Kidney glomerular epithelial cell (primary cell): ENCODE measurements at places on chromosomes 3 and 15.

GRCh38 chr3:75396316-75396802 is 267.8 kb upstream of the FRG2C start:
- no peak for DNase-seq

- DNase-seq, result no peak
Observed at GRCh38 chr3:66236281-66236680, 15.5 kb downstream of the SLC25A26 start.

DNA sequence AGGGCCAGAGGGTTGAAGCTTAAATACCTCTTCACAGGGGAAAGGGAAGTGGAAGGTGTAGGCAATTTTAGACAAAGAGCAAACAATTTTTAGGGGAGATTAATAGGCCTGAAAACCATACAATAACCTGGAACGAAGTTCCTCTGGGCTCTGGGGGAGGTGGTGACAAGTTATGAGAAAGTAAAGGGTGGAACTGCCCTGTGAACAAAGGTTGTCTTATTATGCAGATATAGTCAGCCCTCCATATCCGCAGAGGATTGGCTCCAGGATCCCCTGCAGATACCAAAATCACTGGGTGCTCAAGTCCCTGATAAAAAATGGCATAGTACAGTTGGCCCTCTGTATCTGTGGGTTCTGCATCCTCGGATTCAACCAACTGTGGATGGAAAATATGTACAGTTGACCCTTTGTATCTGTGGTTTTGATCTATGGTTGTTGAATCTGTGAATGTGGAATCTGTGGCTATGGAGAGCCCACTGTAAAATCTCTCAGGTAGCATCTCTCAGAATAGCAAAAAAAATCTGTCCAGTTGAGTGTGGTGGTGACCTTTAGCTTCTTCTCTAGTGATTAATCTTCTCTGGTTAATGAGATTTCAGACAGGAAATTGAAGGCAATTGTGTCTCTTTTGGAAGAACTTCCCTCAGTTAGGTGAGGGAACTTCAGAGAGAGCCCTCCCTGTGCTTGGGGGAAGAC is 40.2 kb downstream of the CLEC3B start:
- DNase-seq, result no peak

- DNase-seq, result no peak
Observed at GRCh38 chr15:46222826-46223225, 588.0 kb downstream of the SQOR start.

DNA sequence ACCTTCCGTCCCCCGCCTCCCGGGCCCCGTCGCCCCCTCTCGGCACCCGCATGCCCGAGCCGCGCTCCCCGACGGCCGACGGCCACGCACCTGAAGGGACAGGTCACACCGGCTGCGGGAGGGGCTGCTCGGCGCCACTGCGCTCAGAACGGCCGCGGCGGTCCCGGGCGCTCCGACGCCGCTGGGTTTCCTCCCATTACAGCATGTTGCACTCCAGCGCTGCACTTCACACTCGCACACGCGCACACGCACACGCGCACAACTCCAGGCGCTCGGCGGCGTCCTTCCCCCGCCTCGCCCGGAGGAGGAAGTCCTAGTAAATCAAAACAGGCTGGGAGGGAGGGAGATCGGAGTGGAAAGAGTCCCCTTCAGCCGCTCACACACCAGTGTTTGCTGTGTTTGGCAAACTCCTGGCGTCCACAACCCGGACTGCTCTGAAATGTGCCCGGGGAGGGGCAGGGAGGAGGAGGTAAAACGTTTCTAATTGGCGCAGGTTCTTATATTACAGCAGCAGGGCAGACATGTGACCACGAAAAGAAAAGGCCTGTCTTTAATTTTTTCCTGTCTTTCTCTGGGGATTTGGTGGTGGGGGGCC is 76.7 kb upstream of the VGLL4 start:
- peak; percentile 44 for DNase-seq

DNA sequence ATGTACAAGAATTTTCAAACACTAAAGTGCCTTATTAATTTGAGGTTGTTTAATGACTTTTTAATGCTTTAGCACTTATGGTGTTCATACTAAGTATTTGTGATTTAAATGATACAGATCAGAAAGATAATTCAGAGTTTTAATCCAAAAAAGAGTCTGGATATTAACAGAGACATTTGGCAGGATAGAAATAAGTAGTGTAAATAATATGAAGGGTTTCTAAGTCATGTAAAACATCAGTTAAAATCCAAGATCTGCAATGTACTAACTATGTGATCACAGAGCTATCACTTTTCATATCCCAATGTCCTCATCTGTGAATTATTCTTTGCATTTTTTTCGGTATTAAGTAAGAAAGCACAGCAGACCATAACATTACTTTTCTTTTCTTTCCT is 62.9 kb downstream of the CD200 start:
- DNase-seq, result no peak

GRCh38 chr15:77944002-77944867 is 133.3 kb downstream of the TBC1D2B start:
- peak; percentile 40 for DNase-seq

- DNase-seq, result peak; percentile 65
Observed at GRCh38 chr3:109155828-109156227, 19.3 kb downstream of the C3orf85 start.

DNA sequence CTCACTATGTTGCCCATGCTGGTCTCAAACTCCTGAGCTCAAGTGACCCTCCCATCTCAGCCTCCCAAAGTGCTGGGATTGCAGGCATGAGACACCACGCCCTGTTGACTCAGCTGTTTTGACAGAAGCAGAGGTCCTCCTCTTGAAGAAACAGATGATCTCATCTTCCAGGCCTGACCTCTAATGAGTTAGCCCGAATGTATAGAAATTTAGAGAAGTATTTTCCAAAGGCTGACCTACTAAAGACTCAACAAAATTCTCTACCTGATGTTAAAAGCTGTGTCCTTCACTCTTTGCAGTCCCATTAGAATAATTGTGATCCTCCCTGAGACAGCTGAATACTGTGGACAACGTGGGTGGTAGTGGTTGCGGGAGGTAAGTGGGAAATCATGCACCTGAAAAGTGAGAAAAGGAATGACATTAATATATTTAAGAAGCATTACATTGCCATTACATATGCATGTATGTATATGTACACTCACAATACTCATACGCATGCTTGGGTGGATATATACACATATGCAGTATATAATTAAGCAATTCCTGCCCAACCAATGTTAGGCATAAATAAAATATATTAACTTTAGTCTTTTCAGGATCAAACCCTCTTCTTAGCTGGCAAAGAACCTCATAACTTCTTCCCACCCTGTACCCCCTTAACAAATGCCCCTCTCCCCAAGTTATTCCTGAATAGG is 204.6 kb upstream of the NR2F2 start:
- no peak for DNase-seq
